Skeletal muscle tissue (tissue), 5 donors: ENCODE measurements at places on chromosomes 2 and 18. TPM values are rescaled to one million over a fixed set of nuclear protein-coding genes. Genes with fewer than 3 reads are reported as not detected.

The RAD51AP2 gene
- total RNA-seq, result not detected

The CDK15 gene
- 0.52 TPM for total RNA-seq

The FIGN gene
- 1.0 TPM for total RNA-seq

The TSPYL6 gene
- not detected for total RNA-seq

The FN1 gene
- 301 TPM for total RNA-seq

The TUBB8B gene
- total RNA-seq, result not detected

The RAB27B gene
- 1.0 TPM for total RNA-seq

The SAG gene
- total RNA-seq, result not detected

The ALK gene
- total RNA-seq, result 0.52 TPM

The MMADHC gene
- 150 TPM for total RNA-seq

The MAP3K19 gene
- not detected for total RNA-seq

The EPB41L3 gene
- 79.9 TPM for total RNA-seq

The ELOA2 gene
- not detected for total RNA-seq

The PHLPP1 gene
- total RNA-seq, result 11.5 TPM

The C2orf72 gene
- total RNA-seq, result 1.0 TPM

The HOXD13 gene
- under 0.01 TPM for total RNA-seq

The GKN1 gene
- not detected for total RNA-seq

The EFR3B gene
- 4.7 TPM for total RNA-seq

The LCLAT1 gene
- 18.8 TPM for total RNA-seq

The IL36G gene
- not detected for total RNA-seq

The EFEMP1 gene
- 18.3 TPM for total RNA-seq

The GAL3ST2 gene
- not detected for total RNA-seq

The SCN7A gene
- 50.6 TPM for total RNA-seq

The KIAA2012 gene
- under 0.01 TPM for total RNA-seq

The ANTXR1 gene
- 86.6 TPM for total RNA-seq

The CAPN13 gene
- not detected for total RNA-seq

The PID1 gene
- 25.1 TPM for total RNA-seq

The RHBDD1 gene
- 37.6 TPM for total RNA-seq

The ST8SIA5 gene
- total RNA-seq, result 2.1 TPM

The OTX1 gene
- total RNA-seq, result not detected

The ZNF514 gene
- total RNA-seq, result 22.4 TPM

The USP40 gene
- total RNA-seq, result 20.9 TPM

The HES6 gene
- total RNA-seq, result 7.8 TPM

The CYP1B1 gene
- total RNA-seq, result 4.7 TPM
